Osteoblast (primary cell): ENCODE measurements at places on chromosomes 11 and 22. TPM values are rescaled to one million over a fixed set of nuclear protein-coding genes. Genes with fewer than 3 reads are reported as not detected.
A peak's percentile ranks its signal among the peaks of the same experiment; 100 is the strongest.

DNA sequence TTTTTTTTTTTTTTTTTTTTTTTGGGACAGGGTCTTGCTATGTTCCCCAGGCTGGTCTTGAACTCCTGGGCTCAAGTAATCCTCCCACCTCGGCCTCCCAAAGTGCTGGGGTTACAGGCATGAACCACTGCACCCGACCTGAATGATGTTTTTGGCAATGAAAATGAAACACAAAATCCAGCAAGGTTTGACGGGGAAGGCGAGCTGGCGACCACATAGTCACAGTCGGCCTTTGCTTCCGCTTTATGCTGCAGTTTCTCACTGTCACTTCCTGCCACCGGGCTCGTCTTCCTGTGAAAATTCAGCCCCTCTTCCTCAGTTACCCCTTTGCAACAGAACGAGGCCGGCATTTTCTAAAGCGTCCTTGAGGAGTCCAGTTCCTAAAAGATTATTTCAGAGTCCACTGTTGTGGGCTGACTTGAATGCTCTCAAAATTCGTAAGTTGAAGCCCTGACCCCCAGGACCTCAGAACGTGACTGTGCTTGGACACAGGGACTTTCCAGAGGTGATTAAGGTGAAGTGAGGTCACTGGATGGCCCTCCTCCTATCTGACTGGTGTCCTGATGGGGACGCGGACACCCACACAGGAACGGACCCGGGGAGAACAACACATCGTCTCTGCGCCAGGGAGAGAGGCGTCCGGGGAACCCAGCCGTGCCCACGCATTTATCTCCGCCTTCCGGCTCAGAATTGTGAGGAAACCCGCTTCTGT is 2.9 kb upstream of the BID start:
- DNase-seq = peak; percentile 91

- DNase-seq = no peak
Measured at GRCh38 chr22:23262518-23263332, 82.4 kb downstream of the BCR start.

GRCh38 chr11:1050581-1051355 is 14.2 kb upstream of the MUC6 start:
- DNase-seq = peak; percentile 99

- DNase-seq = no peak
Measured at GRCh38 chr22:29581799-29582198, 886 bp upstream of the NIPSNAP1 start.

The TXNRD2 gene
- 19.5 and 21.5 TPM in 2 replicates for total RNA-seq

The MFRP gene
- not detected in 2 replicates for total RNA-seq
